NCI-H345 (cell line): ENCODE measurements at places on chromosomes 5 and 9.
A peak's percentile ranks its signal among the peaks of the same experiment; 100 is the strongest.

- no peak for DNase-seq
These were observed 81.9 kb downstream of the RMI1 start for GRCh38 chr9:84062538-84062937.

DNA sequence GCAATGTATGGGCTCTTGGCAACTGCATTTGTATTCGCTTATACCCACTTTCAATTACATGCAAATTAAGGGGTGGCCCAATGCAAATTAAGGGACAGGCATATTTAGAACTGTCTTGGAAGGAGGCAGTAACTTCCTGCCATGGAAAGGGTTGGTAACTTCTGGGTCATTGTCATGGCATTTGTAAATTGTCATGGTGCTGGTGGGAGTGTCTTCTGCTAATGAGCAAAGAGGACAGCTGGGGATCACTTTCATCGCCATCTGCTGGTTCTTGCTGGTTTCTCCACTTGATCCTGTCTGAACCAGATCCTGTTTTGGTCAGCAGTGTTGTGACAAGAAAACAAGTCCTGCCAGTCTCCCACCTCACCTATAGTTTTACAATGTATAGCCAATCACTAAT is 23.3 kb upstream of the UGT3A2 start:
- no peak for DNase-seq

DNA sequence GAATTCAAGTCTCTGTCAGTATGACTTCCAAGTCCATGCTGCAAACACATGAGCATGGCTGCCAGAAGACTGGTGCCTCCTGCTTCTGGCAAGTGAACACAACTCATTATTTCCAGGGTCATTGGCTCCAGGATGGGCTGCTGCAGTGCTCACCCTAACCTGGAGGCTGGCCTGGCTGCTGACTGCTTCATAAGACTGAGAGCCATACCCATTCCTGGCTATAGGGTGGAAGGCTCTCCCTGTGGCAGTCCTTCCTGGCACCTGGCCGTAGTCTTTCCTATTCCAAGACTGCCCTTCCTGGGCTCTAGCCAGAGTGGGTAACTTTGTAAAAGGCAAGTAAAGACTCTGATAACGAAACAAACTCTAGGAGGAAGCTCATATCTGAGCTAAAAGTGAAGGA is 51.2 kb downstream of the CXXC5 start:
- DNase-seq: no peak

DNA sequence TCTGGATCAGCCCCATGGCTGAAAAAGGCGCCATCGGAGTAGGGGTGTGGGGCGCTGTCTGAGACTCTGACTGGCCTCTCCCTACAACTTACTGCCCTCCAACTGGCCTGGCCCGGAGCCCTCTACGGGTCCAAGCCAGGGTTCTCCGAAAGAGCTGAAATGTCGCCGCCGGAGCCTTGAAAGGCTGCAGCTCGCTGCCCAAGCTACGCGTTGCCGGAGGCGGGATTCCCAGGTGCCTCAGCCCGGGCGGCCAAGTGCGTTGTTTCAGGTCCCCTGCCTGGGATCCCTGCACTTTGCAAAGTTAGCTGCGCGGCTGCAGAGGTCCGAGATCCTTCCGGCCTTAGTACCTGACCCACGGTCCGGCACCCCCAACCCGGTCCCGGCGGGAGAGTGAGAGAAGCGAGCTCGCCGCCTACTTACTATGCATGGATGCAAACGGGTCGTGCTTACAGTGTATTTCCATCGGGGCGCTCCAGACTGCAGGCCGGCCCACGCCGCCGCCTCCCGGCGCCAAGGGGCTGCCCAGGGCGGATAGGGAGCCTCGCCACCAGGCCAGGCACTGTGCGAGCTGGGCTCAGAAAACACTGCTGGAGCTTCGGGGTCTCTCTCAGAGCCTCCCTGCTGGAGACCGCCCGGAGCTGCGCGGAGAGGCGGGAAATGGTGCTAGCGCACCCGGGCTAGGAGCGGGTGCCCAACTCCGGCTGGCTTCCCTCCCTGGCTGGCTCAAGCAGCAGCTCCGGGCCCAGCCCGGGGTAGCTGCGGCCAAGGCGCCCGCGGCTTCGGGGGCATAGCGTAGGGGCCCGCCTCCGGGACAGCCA is 7.7 kb downstream of the PAX5 start:
- DNase-seq: peak; percentile 38

- no peak for DNase-seq
These were observed 55.9 kb downstream of the ROPN1L start for GRCh38 chr5:10497554-10497953.

- DNase-seq: no peak
These were observed 94.1 kb upstream of the CD180 start for GRCh38 chr5:67290655-67291054.

- DNase-seq: no peak
These were observed 110.4 kb upstream of the GRHPR start for GRCh38 chr9:37311938-37312708.

GRCh38 chr5:173303878-173304590 is 24.2 kb downstream of the STC2 start:
- DNase-seq: no peak

- DNase-seq: peak; percentile 50
These were observed 18.3 kb upstream of the HSDL2 start for GRCh38 chr9:112361601-112362000.

DNA sequence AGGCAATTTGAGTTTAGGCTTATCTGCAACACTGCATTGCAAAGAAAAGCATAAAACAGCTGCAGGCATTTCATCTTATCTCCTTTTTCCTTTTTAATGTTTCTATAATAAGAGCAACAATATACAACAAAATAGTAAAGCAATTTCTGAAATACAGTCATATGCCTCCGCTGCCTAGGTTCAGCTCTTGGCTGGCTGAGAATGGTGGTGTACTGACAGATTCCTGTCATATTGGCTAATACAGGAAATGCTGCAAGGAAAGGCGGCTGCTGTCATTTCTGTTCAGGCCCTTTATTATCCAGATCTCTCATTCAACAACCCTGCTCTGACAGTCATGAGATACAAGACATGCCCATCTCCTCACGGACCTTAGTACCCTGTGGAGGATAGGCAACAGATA is 677.0 kb downstream of the TAF11L14 start:
- no peak for DNase-seq
